Activated CD8-positive, alpha-beta T cell treated with anti-CD3 and anti-CD28 coated beads, Interleukin-2, amount 10 ng/mL, durations not matched to agents 7 days and 5 days (primary cell): ENCODE measurements at places on chromosomes 7 and 10. TPM values are rescaled to one million over a fixed set of nuclear protein-coding genes. Genes with fewer than 3 reads are reported as not detected.

DNA sequence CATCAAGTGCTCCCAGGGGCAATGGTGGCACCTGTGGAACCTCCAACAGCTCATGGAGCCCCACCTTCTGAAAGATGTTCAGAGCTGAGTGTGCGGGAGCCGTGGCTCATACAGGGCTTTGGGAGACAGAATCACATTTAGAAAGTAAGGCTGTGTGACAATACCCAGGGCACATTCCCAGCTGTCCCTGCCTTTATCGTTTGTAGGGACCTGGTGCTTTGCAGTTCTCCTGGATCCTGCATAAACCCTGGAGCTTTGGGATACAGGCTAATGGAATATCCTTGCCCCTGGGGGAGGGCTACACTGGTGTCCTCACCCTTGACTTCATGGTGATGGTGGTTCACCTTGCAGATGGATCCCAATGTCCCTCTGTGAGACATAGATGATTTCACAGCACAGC, 134.8 kb upstream of the LAMB4 start:
- DNase-seq = no peak
- H3K27ac ChIP-seq = no peak overlapping the region
- H3K4me3 ChIP-seq = no peak overlapping the region
- no peaks in the 10 kb centered on the region for H3K27me3 ChIP-seq

DNA sequence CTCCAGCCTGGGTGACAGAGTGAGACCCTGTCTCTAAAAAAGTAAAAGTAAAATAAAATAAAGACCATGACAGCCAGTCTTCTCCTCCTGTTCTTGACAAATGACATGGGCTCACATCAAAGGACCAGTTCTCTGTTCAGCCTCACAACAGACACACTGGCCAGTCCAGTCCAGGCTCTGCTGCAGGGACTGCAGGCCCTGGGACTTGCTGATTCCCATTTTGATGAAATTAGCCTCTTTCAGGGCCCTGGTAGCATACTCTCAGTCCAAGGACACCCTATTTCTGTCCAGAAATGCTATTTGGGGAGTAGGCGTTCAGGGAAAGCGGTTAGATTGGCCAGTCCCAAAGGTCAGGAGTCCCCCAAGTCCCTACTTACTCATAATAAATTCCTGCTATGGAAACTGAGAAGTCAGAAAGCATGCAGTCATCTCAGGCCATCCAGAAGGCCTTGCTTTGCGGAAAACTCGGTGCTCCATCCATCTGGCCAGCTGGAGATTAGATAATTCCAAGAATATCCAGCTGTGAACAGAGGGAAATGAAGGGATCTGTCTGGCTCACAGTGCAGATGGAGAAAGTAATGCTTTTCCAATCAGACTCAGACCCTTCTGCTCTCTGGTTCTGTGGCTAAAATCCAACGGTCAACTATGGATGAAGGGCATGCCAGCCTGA, 74.4 kb downstream of the RAB11FIP2 start:
- H3K4me3 ChIP-seq = no peak overlapping the region
- DNase-seq = no peak
- H3K27me3 ChIP-seq = peaks cover 7% of the 10 kb centered on the region
- H3K4me1 ChIP-seq = no peaks in the 10 kb centered on the region
- no peak overlapping the region for H3K27ac ChIP-seq
- H3K36me3 ChIP-seq = no peaks in the 10 kb centered on the region

SLC29A4 gene
- 0.42 TPM for total RNA-seq

AKR1B15 gene
- not detected for total RNA-seq

- H3K27me3 ChIP-seq = no peaks in the 10 kb centered on the region
- H3K4me3 ChIP-seq = no peak overlapping the region
- no peak for DNase-seq
- H3K36me3 ChIP-seq = no peaks in the 10 kb centered on the region
Measured at GRCh38 chr7:164882-165660, 27.3 kb upstream of the FAM20C start.

DNA sequence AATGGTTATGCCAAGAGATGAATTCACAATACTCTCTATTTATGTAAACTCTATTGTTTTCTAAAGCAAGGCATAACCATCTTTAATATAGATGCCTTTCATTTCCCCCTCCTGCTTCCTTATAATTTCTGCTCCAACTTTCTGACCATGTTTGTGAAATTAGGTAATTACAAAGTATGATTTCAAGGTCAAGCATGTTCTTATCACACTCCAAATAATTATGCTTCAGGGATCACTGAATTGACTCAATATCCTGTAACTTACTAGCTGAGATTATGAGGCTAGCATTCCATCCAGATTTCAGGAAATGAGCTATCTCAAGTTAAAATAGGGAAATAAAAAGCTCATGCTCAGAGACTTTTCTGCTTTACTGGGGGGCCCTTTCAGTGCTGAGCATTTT, 655.9 kb upstream of the IGFBP3 start:
- H3K4me3 ChIP-seq = no peak overlapping the region
- H3K36me3 ChIP-seq = no peaks in the 10 kb centered on the region
- DNase-seq = no peak
- H3K4me1 ChIP-seq = no peaks in the 10 kb centered on the region
- no peak overlapping the region for H3K27ac ChIP-seq

CBX3 gene
- 269 TPM for total RNA-seq
